ENCODE measurements at places on chromosomes 1 and 21.
A peak's percentile ranks its signal among the peaks of the same experiment; 100 is the strongest.

DNA sequence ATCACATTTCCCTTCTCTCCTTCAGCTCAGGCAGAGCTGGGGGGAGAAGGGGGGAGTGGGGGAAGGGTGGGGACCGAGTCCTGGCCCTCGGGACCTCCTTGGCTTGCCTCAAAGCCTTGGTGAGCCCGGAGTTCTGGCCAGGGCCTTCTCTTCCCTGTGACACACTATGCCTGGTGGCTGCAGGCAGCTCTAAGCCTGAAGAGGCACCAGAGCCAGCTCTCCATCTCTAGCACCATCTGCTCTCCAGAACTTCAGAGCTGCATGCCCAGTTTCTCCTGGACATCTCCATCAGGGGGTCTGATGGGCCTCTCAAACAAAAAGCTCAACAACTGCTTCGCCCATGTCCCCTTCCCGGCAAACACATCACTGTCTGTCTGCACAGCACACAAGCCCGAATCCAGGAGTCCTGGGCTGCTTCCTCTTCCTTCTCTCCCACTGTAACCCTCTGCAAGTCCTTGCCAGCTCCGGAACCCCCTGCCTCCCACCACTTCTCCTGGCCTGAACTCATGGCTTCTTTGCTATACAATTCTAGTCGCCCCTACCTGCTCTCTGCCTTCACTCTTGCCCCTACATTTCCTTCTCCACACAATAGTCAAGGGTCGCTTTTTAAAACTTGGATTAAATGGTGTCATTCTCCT is 26.5 kb downstream of the KIAA1614 start:
- no peak for DNase-seq

GRCh38 chr1:194917769-194918168 is 1690.5 kb downstream of the KCNT2 start:
- no peak for DNase-seq

- DNase-seq, result no peak
Observed at GRCh38 chr1:83970802-83971201, 28.1 kb downstream of the TTLL7 start.

- DNase-seq, result no peak
Observed at GRCh38 chr1:44553771-44554170, 120.5 kb downstream of the TMEM53 start.

- DNase-seq, result no peak
Observed at GRCh38 chr1:160227034-160227433, 21.9 kb downstream of the PEA15 start.

GRCh38 chr1:205444931-205445645 is 10.8 kb downstream of the BLACAT1 start:
- DNase-seq, result no peak

DNA sequence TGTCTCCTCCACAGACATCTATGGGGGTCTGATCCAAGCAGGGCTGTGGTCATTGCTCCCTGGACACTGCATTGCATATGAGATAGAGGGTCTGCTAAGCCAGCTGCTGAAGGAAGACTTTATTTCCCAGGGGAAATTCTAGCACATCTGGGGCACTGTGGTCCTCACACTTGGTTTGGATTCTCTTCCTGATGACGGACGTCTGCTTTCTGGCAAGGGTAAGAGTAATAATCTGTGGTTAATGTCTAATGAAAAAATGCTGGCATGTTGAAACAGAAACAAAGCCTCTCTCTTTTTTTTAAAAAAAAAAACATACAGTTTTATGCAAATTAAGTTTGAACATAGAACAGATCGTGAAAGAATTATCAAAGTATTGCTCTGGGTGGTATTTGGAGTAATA is 553.9 kb downstream of the DPYD start:
- DNase-seq, result no peak

GRCh38 chr1:232894436-232894835 is 56.0 kb upstream of the NTPCR start:
- no peak for DNase-seq

GRCh38 chr21:40681164-40681859 is 165.6 kb downstream of the DSCAM start:
- peak; percentile 9 for DNase-seq

DNA sequence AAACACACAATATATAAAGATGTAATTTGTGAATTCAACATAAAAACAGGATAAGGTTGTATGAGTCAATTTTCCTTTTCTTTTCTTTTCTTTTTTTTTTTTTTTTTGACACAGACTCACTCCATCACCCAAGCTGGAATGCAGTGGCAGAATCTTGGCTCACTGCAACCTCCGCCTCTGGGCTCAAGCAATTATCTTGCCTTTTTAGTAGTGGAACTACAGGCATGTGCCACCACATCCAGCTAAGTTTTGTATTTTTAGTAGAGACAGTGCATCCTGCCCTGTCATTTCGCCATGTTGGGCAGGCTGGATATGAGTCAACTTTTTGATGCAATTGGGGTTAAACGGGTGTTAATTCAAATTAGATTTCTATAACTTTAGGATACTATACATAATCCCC is 10.3 kb upstream of the SPRR2B start:
- no peak for DNase-seq

- no peak for DNase-seq
Observed at GRCh38 chr1:230281556-230281955, 144.6 kb downstream of the PGBD5 start.

GRCh38 chr1:156281693-156282478 is 739 bp downstream of the SMG5 start:
- no peak for DNase-seq

DNA sequence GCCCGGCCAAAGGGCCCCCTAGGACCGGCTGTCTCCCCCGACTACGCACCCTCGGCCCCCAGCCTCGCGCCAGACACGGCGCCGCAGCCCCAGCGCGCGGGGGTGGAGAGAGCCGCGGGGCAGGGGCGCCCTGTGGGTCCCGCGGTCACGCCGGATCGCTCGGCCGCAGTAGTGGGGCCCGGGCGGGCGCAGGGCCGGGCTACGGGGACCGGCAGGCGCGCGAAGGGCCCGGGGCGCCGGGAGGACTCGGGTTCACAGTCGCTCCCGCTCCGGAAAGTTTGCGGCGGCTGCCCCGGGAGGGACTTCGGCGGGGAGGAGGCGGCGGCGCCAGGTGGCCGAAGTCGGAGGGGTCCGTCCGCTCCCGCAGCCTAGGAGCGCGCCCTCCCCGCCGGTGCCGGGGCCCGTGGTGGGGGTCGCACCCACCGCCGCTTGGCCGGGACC is 7.1 kb upstream of the ZNF669 start:
- no peak for DNase-seq

- no peak for DNase-seq
Observed at GRCh38 chr1:171809834-171810233, 28.4 kb downstream of the METTL13 start.

- no peak for DNase-seq
Observed at GRCh38 chr1:98989556-98989907, 15.1 kb downstream of the PLPPR5 start.

- DNase-seq, result no peak
Observed at GRCh38 chr1:83017276-83017675, 981.7 kb downstream of the TTLL7 start.

DNA sequence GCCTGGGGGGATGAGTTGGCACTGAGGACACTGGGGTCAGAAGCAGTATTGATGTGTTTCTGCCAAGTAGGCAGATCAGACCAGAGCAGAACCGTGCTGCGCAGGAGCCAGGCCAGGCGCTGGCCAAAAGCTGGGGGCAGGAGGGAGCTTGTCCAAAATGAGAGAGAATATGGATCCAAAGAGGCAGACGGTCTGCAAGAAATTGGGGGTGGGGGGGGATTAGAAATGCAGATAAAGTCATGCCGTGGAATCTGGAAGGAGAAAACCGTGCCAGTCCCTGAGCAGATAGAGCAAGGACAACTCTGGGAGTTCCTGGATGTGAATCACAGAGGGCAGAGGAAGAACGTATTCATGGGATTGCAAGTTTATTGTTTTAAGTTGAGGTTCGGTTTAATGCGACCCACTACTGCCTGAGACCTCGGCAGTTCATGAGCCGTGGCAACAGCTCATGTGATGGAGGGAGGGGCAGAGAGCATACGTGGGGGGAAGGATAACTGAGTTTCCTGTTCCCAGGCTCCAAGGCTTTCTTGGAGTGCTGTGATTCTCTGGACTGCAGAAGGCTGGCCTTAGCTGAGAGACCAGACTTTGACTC is 224.0 kb downstream of the FGGY start:
- no peak for DNase-seq

DNA sequence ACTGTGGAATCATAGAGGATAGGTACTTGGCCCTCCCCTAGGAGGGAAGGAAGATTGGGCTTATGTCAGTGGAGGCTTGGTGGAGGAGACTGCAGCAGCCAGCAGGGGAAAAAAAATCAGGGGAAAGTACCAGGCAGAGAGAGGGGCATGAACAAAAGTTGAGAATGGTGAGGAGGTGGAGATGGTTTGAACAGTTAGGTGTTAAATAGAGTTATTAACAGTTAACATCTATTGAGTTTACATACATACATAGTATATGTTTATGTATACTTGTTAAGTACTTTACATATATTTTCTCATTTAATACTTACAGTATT is 136.5 kb upstream of the HNRNPU start:
- DNase-seq, result no peak

- DNase-seq, result no peak
Observed at GRCh38 chr1:103788377-103788776, 38.7 kb downstream of the AMY1C start.

- DNase-seq, result no peak
Observed at GRCh38 chr1:7344299-7344698, 426.8 kb upstream of the VAMP3 start.

Data from forelimb muscle (tissue), 1 donor.